ENCODE measurements at places on chromosomes 5 and 9.

DNA sequence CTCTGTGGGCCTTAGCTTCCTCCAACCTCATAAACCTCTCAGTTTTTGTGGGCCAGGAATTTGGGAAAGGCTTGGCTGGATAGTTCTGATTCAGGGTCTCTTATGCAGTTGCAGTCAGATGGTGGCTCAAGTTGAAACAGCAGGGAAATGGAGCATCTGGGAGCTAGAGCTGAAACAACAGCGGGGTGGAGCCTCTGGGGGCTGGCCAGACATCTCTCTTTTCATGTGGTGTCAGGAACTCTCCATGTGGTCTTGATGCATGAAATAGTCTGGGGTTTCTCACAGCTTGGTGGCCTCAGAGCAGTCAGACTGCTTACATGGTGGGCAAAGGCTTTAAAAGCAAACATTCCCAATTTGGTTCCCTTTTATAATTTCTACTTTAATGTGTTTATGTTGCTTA, 13.5 kb downstream of the ZNF346 start:
- no peak for DNase-seq

DNA sequence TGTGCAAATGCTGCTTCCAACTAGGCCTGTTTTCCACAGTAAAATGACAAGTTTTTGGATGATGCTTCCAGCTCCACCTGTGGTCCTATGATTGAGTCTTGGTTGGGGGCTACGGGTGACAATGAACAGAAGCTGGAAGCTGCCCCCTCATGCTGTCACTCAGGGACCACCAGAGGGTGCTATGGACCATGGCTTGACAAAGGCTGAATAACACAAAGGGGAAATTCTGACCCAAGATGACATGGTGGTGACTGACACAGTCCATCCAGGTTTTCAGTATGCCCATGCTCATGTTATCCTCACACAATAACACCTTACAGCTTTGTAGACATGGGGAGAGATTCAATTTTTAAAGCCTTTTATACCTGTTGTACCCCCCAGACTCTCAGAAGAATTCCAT, 23.9 kb upstream of the SAP30L start:
- no peak for DNase-seq

GRCh38 chr5:43638546-43638945, 35.6 kb downstream of the NNT start:
- no peak for DNase-seq

DNA sequence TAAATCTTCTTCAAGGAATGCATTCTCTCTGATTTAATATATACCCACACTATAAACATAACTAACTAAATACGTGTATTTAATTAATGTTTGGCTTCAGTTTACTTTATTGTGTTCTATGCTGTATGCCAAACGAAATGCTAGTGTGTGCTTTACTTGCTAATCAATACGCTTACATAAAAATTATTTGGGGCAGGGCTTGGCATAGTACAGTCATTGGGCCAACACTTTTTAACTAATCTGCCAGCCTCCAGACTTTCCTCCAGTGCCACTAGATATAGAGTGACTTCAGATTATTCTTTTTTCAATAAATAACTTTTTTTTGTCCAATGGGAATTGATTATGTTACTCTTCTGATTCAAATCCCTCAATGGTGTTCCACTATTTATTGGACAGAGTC, 8.7 kb upstream of the CARNMT1 start:
- no peak for DNase-seq

DNA sequence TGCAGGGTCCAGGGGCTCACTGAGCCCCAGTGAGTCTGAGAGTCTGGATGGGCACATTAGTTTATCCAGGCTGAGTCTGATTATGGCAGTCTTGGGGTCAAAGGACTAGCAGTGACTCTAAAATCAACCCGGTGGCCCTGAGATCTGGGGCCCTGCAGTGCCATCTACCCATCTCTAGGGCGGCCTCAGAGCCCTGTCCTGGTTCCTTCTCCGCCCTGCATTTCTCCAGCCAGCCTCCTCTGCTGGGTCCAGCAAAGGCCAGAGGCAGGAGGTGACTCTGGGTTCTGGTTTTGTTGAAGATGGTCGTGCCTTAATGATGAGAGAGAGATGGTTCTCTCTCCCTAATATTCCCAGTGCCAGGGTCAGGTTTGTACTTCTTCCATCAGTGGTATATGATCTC, 15.0 kb downstream of the DCANP1 start:
- DNase-seq: no peak

GRCh38 chr5:80346055-80346454, 26.3 kb downstream of the SPZ1 start:
- DNase-seq: peak; percentile 25

DNA sequence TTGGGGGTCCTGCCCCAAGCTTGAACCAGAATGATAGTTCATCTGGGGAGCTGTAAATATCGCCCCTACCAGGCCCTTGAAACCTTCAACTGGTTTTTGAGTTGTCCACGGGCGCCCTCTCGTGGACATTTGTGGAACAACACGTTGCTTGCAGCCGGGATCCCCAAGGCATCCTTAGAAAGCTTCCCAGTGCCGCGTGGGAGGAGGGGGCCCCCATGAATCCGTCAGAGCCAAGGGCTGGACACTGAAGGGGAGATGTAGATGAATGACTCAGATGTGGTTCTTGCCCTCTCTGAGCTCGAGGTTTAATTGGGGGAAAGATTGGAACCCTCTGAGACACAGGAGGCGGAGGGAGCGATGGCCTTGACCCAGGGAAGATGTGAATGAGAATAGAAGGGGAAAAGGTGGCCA, 31.8 kb upstream of the ORM1 start:
- peak; percentile 52 for DNase-seq

DNA sequence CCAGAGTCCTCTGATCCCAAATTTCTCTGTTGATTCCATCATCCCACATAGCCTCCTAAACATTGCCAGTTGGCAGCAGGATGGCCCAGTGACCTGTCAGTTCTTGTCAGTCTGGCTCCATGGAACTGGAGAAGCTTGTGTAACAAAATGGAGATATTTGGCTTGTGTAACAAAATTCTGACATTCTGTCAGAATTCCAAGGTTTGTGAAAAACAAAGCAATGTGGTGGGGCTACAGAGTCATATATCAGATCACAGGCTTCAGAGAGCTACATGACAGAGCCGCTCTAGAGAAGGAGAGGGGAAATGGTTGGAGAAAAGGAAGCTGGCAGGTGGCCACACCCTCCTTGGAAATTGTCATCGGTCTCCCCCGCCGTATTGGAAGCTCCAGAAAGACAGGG, 75.4 kb upstream of the MAN2A1 start:
- DNase-seq: no peak

DNA sequence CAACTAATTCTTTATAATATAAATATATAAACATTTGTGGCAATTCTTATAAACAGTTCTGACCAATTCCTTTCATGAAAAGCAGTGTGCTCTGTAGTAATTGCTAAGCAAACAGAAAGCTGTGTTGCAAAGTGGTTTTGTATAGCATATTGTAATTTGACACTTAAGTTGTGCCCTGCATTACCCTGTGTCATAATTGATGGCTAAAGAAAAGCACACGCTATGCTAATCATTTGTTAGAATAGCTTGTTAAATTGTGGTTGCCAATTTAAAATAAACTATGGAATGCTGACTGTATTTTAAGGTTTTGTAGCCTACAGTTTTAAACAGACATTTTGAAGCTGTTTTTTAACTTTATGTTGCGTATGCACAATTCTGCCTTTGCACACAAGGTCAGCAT, 140.0 kb downstream of the PBX3 start:
- DNase-seq: no peak

DNA sequence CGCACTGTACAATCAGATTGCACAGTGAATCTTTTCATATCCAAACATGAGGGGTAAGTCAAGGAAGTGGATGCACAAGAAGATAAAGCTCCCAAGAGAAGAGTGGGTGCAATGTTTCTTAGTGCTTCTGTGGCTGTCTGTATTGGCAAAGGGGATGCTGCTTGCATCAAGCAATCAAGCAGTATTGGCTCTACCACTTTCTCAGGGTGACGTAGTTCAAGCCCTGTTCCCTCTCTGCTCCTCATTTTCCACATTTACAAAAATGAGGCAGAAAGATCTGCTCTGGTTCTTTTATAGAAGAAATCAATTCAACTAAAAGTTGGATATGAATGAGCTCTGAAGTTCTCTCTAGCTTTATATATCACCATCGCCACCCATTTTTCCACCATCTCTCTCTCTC, 2.3 kb downstream of the TNFSF8 start:
- no peak for DNase-seq

DNA sequence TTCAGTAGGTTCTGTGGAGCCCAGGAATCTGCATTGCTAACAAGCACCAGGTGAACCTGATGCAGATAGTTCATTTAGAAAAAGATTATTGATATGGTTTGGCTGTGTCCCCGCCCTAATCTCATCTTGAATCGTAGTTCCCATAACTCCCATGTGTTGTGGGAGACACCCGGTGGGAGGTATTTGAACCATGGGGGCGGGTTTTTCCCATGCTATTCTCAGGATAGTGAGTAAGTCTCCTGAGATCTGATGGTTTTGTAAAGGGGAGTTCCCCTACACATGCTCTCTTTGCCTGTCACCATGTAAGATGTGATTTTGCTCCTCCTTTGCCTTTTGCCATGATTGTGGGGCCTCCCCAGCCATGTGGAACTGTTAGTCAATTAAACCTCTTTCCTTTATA, 212.0 kb downstream of the RAB3C start:
- DNase-seq: no peak

DNA sequence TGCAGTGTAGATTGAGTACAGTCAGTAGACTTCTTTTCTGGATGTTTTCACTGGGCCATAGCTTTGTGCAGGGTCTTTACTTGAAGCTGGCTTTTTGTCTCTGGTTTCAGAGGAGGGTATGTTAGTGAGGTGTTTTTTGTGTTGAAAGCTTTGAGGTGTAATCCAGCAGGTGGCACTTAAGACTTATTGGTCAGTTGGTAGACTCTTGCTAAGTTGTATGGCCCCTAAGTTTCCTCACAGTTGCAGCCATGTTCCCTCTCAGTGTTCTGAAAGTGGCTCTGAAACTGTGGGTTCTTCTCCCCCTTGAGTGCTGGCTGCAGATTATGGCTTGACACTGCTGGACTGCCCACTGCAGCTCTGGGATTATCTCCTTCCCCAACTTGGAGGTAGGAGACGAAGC, 55.7 kb upstream of the SLC44A1 start:
- DNase-seq: no peak

DNA sequence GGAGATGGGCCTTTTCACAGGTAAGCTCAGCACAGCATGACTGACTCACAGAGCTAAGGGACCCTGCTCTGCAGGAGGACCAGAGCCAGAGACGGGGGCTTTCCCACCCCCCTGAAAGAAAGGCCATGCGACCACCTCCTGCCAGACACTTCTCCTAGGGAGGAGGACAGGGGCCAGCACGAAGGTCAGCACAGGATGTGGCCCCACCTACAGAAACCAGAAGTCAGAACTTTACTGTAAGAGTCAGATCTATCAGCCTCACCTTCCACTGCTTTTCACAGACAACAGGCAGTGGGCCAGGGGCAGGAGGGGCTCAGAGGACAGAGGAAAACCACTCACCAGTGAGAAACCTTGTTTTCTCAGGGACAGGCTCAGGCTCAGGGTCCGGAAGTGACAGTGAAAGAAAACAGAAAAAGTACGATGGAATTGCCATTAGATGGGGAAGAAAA, 37.9 kb downstream of the CCNJL start:
- no peak for DNase-seq

DNA sequence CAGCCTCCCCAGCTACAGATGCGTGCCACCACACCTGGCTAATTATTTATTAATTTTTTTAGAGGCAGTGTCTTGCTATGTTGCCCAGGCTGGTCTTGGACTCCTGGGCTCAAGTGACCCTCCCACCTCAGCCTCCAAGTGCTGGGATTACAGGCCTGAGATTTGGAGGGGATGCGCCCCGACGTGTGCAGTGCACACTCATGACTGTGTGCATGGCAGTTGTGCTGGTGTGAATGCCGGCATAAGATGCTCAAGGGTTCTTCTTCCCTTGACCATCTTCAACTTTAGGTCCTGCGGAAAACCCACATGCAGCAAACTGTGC, 3.5 kb upstream of the SLC34A1 start:
- no peak for DNase-seq

DNA sequence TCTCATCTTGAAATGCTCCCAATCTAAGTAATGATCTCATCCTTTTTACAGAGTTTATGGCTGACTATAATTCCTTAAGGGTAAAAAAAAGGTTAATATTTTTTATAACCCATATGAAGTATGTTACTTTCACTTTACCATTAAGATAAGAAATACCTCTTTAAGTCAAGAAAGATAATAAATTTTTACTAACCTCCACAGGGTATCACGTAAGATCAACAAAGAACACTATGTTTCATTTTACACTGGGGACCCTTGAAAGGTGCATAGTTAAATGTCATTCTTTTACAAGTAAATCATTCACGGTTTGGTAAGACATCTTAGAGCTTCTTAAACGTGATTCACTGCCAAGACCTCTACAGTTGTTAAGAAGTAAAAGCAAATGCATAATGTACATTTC, 472.7 kb upstream of the CDH9 start:
- DNase-seq: no peak

DNA sequence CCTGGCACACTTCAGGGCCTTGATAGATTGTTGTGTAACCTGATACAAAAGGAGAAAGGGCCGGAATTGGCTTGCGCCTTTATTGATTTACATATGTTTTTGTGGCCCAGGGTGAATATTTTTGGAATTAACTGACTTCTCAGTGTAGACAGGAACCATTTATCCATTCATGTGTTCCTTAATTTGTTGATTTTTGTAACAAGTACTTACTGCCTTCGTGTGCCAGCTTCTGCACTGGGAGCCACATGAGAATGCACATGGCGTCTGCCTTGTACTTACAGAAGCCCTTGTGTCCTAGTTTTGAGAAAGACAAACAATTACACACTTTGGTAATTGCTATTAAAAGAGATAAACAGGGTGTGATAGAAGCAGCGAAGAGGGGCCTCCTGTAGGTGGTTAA, 26.4 kb downstream of the EHMT1 start:
- DNase-seq: no peak

DNA sequence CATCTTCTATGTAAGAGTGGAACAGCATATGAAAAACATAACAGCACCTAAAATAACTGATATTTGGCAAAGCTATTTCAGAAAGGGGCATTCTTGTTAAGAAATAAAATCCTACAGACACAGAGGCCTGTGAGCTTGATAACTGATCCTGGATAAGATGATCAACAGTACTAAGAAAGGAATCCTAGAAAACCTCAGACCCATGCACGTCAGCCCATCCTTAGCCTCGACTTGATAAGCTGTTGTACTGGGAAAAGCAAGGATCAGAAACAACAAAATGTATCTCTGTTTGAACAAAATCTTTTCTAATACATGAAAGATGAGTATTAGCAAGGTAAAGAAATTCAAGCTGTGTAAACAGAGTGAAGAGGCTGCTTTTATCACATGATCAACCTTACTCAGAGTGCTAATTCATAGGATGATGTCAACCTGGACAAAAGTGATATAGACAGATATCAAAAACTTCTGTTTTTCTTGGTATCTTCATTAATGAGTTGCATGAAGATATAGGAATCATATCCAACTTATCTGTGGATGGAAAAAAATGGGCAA, 15.2 kb downstream of the LIFR start:
- DNase-seq: no peak

DNA sequence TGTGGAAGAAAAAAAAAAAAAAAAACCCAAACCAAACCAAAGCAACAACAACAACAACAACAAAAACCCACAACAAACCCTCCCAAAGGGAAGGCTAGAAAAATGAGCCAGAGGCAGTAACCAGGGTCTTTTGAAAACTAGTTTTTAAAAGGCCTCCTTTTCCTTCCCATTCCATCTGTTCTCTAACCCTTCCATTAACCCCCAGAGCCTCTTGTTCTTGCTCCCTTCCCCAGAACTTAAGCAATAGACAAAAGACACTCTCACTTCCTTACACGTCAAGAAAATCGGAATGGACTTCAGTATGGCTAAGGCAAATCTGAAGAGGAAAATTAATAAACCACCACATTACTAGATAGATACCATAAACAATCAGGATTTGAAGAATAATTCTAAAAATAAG, 292.8 kb downstream of the ARL15 start:
- no peak for DNase-seq

- DNase-seq: no peak
Measured at GRCh38 chr5:107289030-107289714, 381.6 kb downstream of the EFNA5 start.
